ENCODE measurements at places on chromosomes 12 and 14.

DNA sequence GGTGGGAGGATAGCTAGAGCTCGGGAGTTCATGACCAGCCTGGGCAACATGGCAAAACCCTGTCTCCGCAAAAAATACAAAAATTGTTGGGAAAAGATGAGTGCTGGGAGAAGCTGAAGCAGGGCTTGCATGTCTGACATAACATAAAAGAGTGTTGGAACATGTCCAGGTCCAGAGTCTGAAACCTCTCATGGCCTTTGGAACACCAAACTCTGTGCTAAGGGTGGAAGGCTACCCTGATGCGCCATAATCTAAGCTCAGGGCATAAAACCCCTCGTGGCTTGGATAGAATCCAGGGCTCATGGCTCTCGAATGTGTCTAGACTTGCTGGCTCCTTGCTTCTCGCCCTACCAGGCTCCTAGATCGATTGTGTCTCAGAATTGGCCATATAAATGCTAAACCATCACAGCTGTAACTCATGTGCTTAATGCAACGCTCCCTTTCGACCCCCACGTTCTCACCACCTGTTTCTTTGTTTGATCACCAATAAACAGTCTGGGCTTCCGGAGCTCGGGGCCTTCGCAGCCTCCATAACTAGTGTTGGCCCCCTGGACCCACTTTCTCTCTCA lies 6.7 kb upstream of the CLEC7A start:
- DNase-seq = no peak

GRCh38 chr12:76790564-76791552 lies 26.9 kb downstream of the ZDHHC17 start:
- no peak for DNase-seq

GRCh38 chr14:96100161-96101064 lies 61.3 kb downstream of the C14orf132 start:
- peak; percentile 34 for DNase-seq

DNA sequence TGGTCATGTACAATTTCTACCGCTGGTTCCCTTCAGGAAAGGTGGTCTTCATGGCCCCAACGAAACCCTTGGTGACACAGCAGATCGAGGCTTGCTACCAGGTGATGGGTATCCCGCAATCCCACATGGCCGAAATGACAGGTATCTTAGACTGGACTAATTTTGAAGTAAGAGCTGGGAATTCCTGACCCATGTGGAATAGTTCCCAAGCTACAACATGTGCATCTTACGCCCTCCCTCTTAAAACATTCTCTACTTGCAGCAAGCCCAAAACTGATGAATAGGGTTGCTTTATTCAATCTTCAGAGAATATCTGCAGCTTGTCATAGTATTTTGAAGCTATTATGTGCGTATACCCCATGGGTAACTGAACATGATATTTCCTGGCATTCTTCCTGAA lies 669 bp downstream of the FANCM start:
- DNase-seq = no peak

- no peak for DNase-seq
Measured at GRCh38 chr12:15899282-15899870, 11.8 kb upstream of the DERA start.

GRCh38 chr14:69658664-69659261 lies 47.4 kb downstream of the SUSD6 start:
- DNase-seq = no peak

DNA sequence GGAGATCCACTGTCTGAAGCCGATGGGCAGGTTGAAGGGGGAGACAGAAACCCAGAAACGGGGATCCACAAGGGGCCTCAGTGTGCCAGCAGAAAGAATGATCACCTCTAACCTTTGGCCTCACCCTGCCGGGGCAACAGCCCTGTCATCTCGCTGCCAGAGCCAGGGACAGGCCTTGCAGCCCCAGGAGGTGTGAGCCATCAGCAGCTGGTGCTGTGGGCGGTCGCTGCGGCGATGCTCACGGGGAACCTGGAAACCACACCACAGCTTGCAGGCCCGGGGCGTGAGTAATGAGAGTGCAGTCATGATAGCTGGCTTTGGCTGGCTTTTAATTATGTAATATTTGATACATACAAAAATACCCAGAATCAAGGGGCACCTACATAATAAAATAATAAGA lies 4.7 kb upstream of the TTC7B start:
- peak; percentile 67 for DNase-seq

DNA sequence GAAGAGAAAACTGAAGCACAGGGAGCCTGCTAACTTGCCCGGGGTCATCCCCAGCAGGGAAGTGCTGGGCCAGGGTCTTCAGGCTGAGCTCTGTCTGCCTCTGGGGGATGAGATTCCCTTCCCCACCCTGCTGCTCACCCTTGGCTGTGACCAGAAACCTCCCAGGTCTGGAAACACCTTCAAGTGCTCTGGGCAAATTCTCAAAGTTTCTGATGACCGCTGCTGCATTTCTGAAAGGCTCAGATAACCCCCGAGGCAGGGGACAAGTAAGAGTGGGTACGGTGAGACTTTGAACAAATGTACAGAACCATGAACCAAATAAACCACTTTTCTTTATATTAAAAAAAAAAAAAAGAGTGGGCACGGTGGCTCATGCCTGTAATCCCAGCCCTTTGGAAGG lies 41.3 kb downstream of the LTBP2 start:
- no peak for DNase-seq

All from GM06990 (cell line).